ENCODE measurements at places on chromosomes 5 and 9. TPM values are rescaled to one million over a fixed set of nuclear protein-coding genes. Genes with fewer than 3 reads are reported as not detected.

Gene BARHL1
- not detected for total RNA-seq

Gene DIRAS2
- total RNA-seq: 0.35 TPM

Gene ESM1
- total RNA-seq: not detected

Gene LHX2
- not detected for total RNA-seq

Gene STKLD1
- not detected for total RNA-seq

Gene TMEFF1
- total RNA-seq: not detected

DNA sequence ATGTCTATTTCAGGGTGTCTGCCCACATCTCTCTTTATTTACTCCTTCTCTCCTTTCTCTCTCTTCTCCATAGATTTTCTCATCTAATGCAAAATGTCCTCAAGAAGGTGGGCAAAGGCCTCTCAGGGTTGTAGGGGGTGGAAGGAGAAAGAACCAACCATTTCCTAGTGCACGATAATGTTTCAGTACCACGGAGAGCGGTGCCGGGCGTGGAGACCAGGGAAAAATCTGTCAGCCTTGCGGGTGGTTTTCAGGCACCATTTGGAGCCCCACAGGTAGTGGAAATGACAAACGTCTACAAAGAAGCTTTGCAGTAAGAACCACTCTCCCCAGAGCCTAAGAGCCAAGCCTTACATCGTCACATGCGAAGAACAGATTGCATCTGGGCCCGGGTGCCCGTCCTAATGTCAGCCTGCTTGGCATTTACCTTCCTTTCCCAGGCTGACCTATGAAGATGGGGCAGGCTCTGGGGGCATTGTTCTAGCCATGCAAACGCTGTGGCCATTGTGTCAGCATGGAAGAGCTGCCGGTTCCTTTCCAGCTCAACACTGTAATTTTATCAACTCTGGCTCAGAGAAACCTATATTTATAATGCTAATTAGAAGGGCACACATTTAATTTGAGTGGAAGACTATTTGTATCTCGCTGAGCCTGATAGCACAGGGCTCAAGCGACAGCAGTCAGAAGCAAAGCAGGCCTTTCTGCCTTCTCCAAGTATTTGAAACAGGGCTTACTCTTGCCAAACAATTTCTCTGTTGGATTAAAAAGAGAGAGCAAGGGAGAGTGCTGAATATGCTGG, 430.1 kb upstream of the WWC1 start:
- no peaks in the 10 kb centered on the region for H3K36me3 ChIP-seq
- no peak overlapping the region for H3K4me3 ChIP-seq
- no peak for DNase-seq
- no peak overlapping the region for H3K27ac ChIP-seq
- no peaks in the 10 kb centered on the region for H3K27me3 ChIP-seq

GRCh38 chr5:36357391-36357975, 55.8 kb upstream of the RANBP3L start:
- no peaks in the 10 kb centered on the region for H3K4me1 ChIP-seq
- no peaks in the 10 kb centered on the region for H3K36me3 ChIP-seq
- no peaks in the 10 kb centered on the region for H3K27me3 ChIP-seq
- H3K4me3 ChIP-seq: no peak overlapping the region

GRCh38 chr9:94289691-94290090, 30.6 kb downstream of the ZNF169 start:
- no peak overlapping the region for H3K4me3 ChIP-seq

DNA sequence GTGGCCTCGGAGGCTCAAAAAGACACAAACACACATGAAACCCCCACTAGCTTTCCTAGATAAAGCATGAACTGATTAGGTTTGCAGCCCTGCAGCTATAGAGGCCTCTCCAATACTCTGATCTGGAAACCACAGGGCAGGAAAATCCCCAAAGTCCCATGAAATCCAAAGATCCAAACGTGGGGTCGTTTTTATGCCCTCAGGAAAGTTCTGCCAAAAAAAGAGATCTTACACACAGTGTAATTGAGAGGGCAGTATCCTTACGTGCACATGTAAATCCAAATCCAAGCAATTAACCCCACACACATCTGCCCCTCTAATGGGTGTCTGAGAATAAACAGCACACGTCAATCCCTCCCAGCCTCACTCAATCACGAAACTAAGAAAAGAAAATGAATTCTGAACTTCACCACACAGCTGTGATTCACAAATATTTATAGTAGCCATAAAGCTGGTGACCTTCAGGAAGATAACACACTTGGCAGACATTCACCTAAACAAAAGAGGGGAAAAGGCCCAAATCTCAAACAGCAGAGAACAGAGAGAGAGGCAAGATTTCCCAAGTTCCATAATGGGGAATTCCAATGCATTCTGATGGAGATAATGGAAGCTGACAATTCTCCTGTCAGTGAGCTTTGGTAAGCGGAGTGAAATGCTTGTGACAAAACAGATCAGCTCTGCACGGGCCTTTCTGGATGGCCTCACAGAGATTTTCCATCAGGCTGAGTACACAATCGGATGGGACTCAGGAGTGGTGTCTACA, 114.2 kb downstream of the SEMA5A start:
- H3K4me1 ChIP-seq: no peaks in the 10 kb centered on the region
- H3K4me3 ChIP-seq: no peak overlapping the region
- no peaks in the 10 kb centered on the region for H3K36me3 ChIP-seq
- DNase-seq: no peak

- no peak within 1 kb of the TSS for H3K27ac ChIP-seq
- no peak for DNase-seq
Observed at GRCh38 chr5:76952795-76953536, at the start of gene CRHBP. TSS of gene CRHBP (plus strand) at chr5:76953045. CDS start at chr5:76953135, 90 bp downstream.

GRCh38 chr9:15401266-15401665, 21.4 kb upstream of the SNAPC3 start:
- H3K36me3 ChIP-seq: no peaks in the 10 kb centered on the region
- no peak for DNase-seq
- no peaks in the 10 kb centered on the region for H3K27me3 ChIP-seq
- no peak overlapping the region for H3K27ac ChIP-seq
- H3K4me3 ChIP-seq: no peak overlapping the region
- H3K4me1 ChIP-seq: no peaks in the 10 kb centered on the region

GRCh38 chr9:98500337-98500919, 208.3 kb downstream of the GABBR2 start:
- no peaks in the 10 kb centered on the region for H3K4me1 ChIP-seq
- H3K4me3 ChIP-seq: no peak overlapping the region
- no peak overlapping the region for H3K27ac ChIP-seq
- no peak for DNase-seq
- no peaks in the 10 kb centered on the region for H3K27me3 ChIP-seq

- H3K27me3 ChIP-seq: no peaks in the 10 kb centered on the region
- no peaks in the 10 kb centered on the region for H3K36me3 ChIP-seq
- no peak for DNase-seq
- H3K4me1 ChIP-seq: no peaks in the 10 kb centered on the region
- no peak overlapping the region for H3K4me3 ChIP-seq
Observed at GRCh38 chr9:105332471-105332870, 88.0 kb downstream of the SLC44A1 start.

DNA sequence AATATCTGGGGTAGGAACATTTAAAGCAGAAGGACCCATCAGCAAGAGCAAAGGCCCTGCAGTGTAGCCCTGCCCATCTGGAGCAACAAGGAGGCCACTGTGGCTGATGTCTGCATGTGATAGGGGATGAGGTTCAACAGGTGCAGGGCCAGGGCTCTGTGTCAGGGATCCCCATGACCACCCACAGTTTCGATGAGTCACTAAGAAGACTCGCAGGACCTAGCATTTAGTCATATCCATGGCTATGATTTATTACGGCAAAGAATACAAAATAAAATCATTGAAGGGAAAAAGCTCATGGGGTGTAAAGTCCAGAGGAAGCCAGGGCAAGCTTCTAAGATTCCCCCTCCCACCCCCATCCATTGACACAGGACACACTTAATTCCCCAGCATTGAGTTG, 188.6 kb downstream of the ADGRV1 start:
- DNase-seq: no peak
- H3K4me1 ChIP-seq: no peaks in the 10 kb centered on the region
- no peak overlapping the region for H3K4me3 ChIP-seq
- H3K27ac ChIP-seq: no peak overlapping the region

DNA sequence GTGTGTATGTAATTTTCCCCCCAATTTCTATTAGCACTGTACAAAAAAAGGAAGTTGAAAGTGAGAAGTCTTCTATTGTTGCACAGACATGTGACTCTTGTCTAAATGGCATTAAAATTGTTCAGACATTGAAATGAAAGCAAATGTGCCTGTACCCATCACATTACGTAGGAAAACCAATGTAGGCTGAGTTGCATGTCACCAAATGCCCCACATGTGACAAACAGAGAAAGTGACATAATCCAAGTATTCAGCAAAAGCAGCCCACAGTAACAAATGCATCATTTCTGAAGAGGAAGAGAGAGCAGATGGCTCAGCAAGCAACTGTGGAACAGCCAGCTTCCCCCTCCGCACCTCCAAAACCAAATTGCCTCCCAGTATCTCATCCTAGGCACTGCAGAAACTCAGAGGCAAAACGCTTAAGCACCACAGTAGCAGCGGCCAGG, 161.5 kb upstream of the NR4A3 start:
- no peak overlapping the region for H3K4me3 ChIP-seq
- H3K36me3 ChIP-seq: no peaks in the 10 kb centered on the region
- DNase-seq: no peak
- no peak overlapping the region for H3K27ac ChIP-seq

GRCh38 chr5:72586788-72587530, 79.7 kb upstream of the ZNF366 start:
- H3K36me3 ChIP-seq: no peaks in the 10 kb centered on the region
- H3K27ac ChIP-seq: no peak overlapping the region
- no peaks in the 10 kb centered on the region for H3K4me1 ChIP-seq

- DNase-seq: no peak
- H3K36me3 ChIP-seq: no peaks in the 10 kb centered on the region
- H3K4me1 ChIP-seq: no peaks in the 10 kb centered on the region
- no peak overlapping the region for H3K27ac ChIP-seq
Observed at GRCh38 chr5:76805821-76806505, 12.9 kb upstream of the F2RL1 start.

DNA sequence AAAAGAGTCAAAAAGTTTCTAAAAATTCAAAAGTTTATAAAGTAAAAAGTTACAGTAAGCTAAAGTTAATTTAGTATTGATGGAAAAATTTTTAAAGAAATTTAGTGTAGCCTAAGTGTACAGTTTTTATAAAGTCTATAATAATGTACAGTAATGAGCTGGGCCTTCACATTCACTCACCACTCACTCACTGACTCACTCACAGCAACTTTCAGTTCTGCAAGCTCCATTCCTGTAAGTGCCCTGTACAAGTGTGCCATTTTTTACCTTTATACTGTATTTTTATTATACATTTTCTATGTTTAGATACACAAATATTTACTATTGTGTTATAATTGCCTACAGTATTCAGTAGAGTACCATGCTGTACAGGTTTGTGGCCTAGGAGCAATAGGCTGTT, 239.5 kb upstream of the MAP3K1 start:
- no peaks in the 10 kb centered on the region for H3K4me1 ChIP-seq
- DNase-seq: no peak
- no peak overlapping the region for H3K4me3 ChIP-seq

DNA sequence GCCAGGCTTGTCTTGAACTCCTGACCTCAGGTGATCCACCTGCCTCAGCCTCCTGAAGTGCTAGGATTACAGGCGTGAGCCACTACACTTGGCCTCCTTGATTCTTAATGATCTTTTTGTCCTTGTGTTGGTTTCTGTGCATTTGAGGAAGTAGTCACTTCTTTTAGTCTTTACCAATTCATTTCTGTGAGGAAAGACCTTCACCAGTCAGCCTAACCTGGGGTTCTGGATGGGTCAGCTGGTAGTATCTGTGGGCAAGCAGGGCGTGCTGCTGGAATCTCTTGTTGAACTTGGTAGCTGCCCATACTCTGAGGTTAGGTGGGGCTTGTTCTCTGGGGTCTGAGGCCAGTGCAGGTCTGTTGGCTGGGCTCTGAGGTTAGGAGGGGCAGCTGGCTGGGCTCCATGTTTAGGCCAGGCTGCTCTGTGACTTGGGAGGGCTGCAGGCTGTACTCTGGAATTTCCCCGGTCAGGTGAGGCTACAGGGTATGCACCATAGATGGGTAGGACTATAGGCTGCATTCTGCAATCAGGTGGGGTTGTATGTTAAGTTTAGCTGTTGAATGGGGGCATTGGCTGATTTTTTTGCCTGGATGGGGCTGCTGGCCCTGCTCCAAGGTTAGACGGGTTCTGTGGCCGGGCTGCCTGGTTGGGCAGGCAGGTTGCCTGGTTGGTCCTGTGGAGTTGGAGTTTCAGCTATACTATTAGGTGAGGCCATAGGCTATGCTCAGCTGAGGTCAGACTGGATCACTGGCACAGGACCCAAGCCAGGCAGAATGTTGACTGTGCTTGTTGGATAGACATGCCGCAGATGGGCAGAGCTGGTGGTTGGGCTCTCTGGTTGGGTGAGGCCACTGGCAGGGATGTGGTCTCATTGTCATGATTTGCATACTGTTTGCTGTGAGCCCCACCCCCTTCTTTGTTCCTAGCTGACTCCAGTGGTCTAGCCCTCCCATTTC, 19.2 kb downstream of the UBAP1 start:
- H3K36me3 ChIP-seq: no peaks in the 10 kb centered on the region
- no peak for DNase-seq
- H3K27me3 ChIP-seq: no peaks in the 10 kb centered on the region
- H3K4me3 ChIP-seq: no peak overlapping the region
- H3K4me1 ChIP-seq: no peaks in the 10 kb centered on the region

DNA sequence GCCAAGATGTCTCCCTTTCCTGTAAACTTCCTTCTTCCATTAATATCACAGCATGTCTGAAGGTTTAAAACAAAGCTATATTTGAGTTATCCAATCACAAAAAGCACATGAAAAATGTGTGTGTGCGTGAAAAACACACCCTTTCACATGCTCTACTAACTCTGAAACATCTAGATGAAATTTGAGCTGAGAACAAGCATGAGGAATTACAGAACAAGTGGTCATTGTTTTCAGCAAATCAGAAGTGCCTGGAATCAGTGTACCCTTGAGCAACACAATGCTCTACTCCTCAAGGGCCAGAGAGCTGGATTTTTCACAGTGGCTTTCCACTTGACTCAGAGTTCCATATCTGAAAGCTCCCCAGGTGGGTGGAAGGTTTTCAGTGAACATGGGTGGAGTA, 255.9 kb downstream of the PSAT1 start:
- H3K4me3 ChIP-seq: no peak overlapping the region
- no peak for DNase-seq

DNA sequence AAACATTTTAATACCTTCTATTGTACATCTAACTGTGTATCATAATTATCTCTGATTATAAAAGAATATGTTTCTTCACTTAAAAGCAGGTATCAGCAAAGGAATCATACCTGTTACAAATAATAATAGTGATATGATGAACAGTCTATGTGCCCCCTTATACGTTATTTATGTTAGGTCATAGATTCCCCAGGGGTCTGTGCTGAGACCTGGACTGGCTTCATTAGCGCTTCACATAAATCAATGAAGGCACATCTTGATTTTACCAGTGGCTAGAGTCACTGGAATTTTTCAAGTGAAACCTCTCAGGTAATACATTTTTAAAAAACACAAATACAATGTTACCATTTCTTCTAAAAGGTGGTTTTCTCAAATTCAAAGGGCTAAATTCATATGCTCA, 275.2 kb downstream of the BNC2 start:
- H3K27me3 ChIP-seq: no peaks in the 10 kb centered on the region
- H3K36me3 ChIP-seq: no peaks in the 10 kb centered on the region
- DNase-seq: no peak
- no peaks in the 10 kb centered on the region for H3K4me1 ChIP-seq
- H3K4me3 ChIP-seq: no peak overlapping the region
